Fibroblast of upper back skin (primary cell): ENCODE measurements at places on chromosomes 6 and 20.

- no peak for DNase-seq
Measured at GRCh38 chr6:106216527-106216926, 109.0 kb downstream of the ATG5 start.

DNA sequence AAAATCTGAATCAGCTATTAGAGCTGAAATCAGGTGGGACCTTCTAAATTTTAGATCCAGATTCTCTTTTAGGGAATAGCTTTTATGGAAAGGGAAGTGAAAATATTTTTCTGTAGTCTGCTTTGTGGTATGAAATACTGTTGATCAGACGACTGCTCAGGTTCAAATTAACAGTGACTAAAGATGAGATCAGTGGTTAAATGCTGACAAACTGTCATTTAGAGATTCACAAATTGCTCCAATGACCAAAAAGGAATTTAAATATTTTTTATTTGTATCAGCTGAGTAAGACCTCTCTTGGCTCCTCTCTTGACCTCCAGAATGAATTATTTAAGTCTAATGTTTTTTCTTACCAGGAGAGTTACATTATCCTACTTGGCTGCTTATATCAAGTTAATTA lies 77.3 kb downstream of the KCNQ5 start:
- DNase-seq: peak; percentile 15

- peak; percentile 31 for DNase-seq
Measured at GRCh38 chr6:112879920-112880413, 532.8 kb downstream of the RFPL4B start.

DNA sequence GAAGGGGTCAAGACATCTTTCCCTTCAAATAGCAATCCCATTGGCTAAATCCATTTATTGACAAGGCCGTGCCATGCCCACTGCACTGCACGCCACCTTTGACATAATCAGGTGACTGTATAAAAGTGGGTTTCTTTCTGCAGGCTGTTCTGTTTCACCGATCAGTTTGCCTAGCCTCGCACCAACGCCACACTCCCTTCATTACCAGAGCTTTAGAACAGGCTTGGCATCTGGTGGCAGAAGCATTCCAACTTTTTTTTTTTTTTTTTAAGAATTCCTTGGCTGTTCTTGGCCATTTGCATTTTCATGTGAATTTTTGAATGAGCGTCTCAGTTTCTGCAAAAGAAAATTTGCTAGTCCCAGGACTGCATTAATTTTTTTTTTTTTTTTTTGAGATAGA lies 78.1 kb downstream of the PPP1R3G start:
- no peak for DNase-seq

DNA sequence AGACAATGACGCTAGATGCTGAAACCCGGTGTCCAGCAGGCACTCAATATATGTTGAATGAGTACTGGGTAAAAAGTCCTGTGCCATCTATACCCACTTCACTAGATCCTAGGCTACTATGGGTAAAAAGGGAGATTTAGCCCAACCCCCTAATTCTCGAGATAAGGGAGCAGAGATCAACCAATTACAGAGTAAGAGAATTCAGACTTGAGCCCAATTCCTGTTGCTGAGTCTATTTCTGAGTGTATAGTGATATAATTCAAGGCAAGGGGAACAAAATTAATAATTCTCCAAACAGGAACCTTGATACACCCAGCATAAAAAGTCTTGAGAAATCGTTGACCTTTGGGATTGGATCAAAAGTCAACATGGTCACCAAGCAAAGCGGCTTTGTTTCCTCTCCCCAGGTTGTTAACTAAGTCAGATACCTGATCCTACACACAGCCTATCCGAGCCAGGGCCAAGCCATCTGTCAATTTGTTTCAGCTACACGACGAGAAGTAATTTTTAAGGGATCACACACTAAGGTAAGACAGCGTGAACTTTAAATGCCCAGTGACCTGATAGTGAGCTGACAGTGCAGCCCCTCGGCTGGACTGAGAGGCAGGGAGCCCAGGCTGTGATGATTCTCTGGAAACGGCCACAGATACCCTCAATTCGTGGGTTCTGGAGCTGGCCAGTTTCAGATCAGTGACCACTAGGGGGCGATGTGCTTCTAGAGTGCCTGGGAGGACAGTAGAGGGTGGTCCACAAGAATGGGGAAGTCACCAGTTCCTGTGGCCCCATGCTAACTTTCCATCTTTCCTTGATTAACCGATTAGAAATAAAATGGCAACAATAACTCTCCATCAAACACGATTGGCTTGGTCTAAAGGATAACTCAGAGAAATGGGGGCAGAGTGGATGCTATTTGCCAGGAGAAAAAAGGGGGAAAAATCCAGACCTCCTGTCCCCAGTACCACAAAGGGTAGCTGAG lies 46.2 kb downstream of the SLC22A23 start:
- DNase-seq: peak; percentile 57

DNA sequence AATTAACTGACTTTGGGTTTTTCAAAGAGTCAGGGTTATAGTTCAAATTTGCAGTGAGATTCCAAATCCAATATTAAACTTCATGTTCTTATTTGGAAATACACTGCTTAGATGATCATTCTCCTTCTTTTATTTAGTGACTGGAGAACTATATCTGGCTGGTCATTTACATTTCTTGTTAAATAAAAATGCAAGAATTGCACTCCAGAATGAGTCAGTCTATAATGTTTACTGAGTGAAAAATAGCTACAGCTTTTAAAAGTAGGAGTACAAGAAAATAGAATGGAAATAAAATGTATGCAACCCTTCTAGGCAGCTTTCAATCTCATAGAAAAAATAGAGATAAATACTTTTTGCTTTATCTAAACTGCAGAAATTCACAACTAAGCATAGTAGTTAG lies 54.5 kb upstream of the CD2AP start:
- no peak for DNase-seq

GRCh38 chr6:5728351-5729079 lies 278.2 kb downstream of the NRN1 start:
- no peak for DNase-seq

GRCh38 chr6:5439749-5440148 lies 178.4 kb downstream of the FARS2 start:
- no peak for DNase-seq
